ENCODE measurements at places on chromosomes 2 and 18. TPM values are rescaled to one million over a fixed set of nuclear protein-coding genes. Genes with fewer than 3 reads are reported as not detected.

CROCC2 gene
- under 0.01 TPM for total RNA-seq

XDH gene
- total RNA-seq: 2.0 TPM

RGPD3 gene
- 1.0 TPM for total RNA-seq

BBS5 gene
- total RNA-seq: 2.3 TPM

COBLL1 gene
- total RNA-seq: 11.6 TPM

DNA sequence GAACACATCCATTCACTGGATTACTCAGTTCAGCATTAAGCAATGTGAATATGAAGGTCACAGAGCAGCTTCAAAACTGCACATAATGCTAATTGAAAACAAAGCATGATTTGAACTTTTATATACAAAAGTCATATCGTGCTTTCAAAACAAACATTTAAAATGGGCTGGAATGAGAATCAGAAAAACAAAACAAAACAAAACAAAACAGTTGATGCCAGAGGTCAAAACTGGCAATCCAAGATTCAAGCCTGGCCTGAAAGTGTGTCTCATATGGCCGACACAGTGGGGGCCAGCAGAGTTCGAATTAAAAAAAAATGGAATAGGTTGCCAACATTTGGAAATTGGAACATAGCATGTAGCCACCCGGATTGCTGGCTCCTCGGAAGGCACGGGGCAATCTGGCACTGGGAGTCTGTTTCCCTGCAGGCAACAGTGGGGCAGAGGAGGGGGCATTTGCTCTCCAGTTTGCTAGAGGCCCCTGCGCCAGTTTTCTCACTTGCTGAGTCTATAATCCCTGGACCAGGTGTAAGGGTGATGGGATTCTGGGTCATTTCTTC, 294.4 kb downstream of the ZNF521 start:
- DNase-seq: no peak

DNA sequence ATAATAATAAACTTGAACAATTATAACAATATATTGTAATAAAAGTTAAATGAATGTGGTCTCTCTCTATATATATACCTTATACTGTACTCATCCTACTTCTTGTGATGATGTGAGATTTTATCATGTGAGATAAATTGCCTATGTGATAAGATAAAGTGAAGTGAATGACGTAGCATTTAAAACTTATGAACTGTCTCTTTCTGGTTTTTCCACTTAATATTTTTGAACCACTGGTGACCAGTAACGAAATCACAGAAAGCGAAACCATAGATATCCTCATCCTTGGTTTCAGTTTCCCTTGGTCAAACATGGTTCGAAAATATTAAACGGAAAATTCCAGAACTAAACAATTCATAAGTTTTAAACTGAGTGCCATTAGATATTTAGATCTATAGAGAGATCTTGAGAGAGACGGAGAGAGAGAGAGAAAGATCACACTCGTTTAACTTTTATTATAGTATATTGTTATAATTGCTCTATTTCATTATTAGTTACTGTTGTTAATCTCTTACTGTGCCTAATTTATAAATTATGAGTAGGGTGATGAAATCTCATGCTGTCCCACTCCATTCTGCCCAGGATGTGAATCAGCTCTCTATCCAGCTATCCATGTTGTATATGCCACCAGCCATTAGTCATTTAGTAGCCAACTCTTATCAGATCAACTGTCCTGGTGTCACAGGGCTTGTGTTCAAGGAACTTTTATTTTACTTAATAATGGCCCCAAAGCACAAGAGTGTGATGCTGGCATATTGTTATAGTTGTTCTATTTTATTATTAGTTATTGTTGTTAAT, 156.8 kb downstream of the THADA start:
- DNase-seq: no peak

GRCh38 chr2:11145350-11145749, 9.9 kb upstream of the SLC66A3 start:
- no peak for DNase-seq

DNA sequence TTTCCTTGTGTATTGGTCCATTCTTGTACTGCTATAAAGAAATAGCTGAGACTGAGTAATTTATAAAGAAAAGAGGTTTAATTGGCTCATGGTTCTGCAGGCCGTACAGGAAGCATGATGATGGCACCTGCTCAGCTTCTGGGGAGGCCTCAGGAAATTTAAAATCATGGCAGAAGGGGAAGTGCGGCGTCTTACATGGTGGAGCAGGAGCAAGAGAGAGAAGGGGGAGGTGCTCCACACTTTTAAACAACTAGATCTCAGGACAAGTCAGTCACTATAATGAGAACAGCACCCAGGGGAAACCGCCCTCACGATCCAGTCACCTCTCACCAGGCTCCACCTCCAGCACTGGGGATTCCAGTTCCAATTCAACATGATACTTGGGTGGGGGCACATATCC, 54.3 kb downstream of the MSH2 start:
- DNase-seq: no peak

- DNase-seq: no peak
Observed at GRCh38 chr18:45481821-45482220, 133.5 kb upstream of the SLC14A2 start.

- DNase-seq: peak; percentile 33
Observed at GRCh38 chr2:207561386-207562080, 31.8 kb downstream of the CREB1 start.

DNA sequence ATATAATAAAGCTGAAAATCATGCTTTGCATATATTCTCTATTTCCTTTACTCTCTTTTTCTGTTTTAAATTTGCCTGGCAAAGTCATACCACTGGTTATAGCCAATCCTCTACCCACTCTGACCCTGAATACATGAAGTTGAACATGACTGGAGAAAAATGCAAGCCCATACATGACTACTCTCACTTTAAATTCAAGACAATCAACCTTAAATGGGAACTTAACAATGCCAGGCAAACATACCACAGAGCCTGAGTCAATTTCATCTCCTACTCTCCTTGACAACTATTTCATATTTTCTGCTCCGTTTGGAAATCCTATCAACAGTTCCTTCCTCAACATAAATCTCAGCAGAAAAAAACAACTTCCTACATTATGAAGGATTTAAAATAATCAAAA, 22.6 kb downstream of the RAD51AP2 start:
- no peak for DNase-seq
